ENCODE measurements at places on chromosomes 3 and 15.

- DNase-seq = no peak
Observed at GRCh38 chr3:44039006-44039405, 202.7 kb upstream of the TOPAZ1 start.

DNA sequence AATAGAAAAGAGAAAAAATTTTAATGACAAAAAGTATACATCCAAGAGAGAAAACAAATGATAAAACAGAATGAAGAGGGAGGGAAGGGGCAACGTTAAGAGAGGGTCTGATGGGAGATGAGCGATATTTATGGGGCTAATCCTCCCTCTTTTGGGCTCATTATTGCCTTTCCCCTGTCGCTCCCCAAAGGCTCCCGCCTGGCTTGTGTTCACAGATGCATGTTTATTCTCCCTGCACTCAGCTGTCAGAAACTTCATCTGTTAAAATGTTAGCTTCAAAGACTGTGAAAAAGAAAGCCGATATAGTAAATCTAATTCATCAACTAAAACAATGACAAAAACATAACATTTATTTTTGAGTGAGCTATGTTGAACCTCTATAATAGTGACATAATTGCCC, 74.3 kb downstream of the GABRB3 start:
- no peak for DNase-seq

- DNase-seq = no peak
Observed at GRCh38 chr3:169363318-169364265, 299.9 kb downstream of the MECOM start.

GRCh38 chr15:68639926-68640600, 61.3 kb downstream of the CORO2B start:
- no peak for DNase-seq

DNA sequence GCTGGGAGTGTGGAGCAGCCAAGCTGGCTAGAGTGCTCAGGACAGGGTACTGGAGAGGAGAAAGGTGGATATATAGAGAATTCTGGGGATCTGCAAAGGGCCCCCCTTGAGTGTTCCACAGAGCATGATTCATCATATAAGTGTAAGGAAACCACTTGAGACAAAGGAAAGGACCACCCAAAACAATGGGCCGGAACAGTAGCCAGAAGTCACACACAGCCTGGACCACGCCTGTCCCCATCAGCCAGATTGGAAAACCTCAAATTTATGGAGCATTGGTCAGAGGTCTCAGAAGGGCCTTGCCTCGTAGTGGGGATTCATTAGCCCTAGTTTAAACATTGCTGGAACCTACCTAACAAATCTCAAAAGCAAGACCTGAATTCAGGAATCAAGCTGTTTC, 4.9 kb upstream of the KNSTRN start:
- DNase-seq = no peak

GRCh38 chr3:64216274-64217147, 8.8 kb downstream of the PRICKLE2 start:
- no peak for DNase-seq

GRCh38 chr15:89112341-89112971, 24.2 kb downstream of the ABHD2 start:
- DNase-seq = no peak

- no peak for DNase-seq
Observed at GRCh38 chr3:52838561-52839267, 3.9 kb upstream of the MUSTN1 start.

GRCh38 chr3:24141548-24141947, 196.5 kb downstream of the NR1D2 start:
- DNase-seq = no peak

DNA sequence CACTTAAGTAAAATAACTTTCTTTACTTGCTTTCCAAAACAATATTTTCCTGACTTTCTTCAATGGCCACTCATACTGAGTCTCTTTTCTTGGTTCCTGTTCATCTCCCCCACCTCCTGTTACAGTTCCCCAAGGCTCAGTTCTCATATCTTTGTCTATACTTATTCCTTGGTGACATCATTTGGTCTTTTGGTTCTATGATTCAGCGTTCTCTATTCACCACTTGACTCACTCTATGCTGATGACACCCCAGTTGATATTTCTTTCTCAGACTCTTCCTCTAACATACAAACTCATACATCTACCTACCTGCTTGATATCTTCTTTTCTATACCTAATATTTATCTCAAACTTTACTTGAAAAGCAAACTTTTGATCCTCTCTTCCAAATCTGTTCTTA, 85.0 kb upstream of the P3H2 start:
- no peak for DNase-seq

- DNase-seq = no peak
Observed at GRCh38 chr3:64459711-64460110, 228.1 kb downstream of the ADAMTS9 start.

DNA sequence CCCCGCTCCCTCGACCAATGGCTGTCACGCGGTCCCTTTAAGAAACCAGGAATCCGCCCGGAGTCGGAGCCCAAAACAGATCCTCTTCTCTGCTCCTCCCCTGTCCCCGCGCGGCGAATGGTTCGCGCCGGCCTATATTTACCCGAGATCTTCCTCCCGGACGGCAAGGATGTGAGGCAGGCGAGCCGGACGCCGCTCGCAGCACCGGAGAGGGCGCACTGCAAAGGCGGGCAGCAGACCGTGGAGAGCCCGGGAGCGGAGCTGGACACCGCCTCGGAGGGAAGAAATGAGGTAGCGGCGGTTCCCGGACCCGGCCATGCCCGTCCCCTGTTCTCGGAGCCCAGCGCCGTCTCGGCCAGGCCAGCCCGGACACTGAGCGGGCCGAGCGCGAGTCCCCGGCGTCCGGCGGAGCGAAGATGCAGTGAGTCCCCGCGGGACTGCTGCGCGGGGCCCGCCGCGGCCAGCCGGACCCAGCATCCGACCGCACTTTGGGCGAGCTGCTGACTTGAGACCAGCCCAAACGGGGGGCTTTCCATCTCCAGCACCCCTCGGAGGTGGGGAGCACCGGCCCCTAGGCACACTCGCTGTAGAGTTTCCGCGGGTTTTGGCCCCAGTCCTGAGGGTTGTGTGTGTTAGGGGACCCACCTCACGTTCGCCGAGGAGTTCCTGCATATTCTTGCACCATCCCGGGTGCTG, at the start of gene FAM43A:
TSS of gene FAM43A (plus strand) at position 166 of the 696 bp plus-strand sequence. CDS start 944 bp downstream, outside the sequence.
- DNase-seq = peak; percentile 79

GRCh38 chr3:39814007-39814406, 4.6 kb downstream of the MYRIP start:
- no peak for DNase-seq

DNA sequence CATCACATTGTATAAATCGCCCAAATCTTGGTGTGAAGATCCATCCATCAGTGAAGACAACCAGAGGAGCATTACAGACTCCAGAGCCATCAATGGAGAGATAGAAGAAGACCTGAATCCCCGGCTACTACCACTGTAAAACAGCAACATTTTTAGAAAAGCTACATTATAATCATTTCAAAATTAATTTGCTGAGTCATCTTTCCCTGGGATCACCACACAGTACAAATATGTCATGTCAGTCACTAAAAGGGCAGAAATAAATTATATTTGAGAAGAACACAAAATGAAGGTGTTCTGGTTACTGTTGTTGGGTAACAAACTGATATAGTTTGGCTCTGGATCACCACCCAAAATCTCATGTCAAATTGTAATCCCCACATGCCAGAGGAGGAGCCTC, 218.5 kb upstream of the STT3B start:
- DNase-seq = no peak

DNA sequence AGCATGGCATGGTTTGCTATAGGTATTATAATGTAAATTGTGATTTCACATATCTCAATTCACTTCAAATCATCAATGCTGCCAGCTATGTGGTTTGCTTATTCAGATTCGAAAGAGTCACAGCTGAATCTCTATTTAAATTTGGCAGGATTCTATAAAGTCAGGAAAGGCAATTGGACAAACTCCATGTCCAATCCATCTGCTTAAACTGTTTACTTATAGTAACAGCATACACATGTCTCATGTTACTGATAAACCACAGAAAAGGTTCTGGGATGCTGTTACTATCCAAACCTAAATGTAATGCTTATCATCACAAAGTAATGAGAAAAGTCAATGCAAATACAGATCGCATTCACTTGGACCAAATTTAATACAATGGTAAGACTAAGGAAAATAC, 229.7 kb downstream of the ISL2 start:
- DNase-seq = no peak

DNA sequence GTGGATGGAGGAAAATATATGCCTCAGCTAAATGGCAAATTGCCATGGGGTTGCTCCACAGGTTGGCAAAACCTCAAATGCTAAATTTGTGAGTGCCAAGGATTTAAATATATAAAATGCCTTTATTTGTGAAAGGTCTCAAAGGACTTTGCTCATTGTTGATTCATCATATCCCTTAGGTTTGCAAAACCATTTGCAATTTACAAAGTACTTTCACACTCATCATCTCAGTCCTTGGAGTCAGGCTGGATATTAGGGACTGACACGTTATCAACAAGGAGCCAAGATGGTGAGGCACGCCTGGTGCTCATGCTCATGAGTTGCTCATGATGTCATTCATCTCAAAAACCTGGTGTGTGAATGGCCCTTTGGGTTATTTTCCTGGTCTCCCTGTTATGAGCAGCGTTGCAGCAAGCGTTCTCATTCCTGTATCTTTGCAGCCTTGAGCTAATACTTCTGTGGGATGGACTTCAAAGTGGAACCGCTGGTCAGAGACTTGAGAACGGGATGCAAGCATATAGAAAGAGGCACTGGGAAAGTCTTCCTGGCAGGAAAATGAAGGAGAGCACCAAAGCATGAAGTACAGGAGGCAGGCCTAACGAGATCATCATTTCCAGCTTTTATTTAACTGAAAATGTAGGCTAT, 66.0 kb downstream of the MYO1E start:
- no peak for DNase-seq

DNA sequence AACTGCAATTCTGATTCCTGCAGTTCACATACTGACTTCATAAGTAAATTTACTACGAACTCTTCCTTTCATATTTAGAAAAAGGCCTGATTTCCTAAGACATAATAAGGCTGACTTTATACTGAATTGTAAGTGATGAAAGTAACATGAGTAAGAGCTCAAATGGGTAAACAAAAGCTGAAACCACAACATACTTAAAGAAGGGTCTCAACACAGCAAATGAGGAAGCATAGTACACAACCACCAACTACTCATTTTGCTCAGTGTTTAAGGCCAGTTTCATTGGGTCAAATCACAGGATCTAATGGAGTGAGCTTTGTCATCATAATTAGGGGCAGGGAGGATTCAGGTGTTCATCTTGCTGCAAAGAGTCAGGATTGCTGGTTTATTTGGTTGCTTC, 81.4 kb downstream of the SETD2 start:
- DNase-seq = no peak

GRCh38 chr3:71176366-71176765, 407.2 kb downstream of the FOXP1 start:
- DNase-seq = no peak

- peak; percentile 29 for DNase-seq
Observed at GRCh38 chr15:98785807-98786621, 137.7 kb downstream of the IGF1R start.

DNA sequence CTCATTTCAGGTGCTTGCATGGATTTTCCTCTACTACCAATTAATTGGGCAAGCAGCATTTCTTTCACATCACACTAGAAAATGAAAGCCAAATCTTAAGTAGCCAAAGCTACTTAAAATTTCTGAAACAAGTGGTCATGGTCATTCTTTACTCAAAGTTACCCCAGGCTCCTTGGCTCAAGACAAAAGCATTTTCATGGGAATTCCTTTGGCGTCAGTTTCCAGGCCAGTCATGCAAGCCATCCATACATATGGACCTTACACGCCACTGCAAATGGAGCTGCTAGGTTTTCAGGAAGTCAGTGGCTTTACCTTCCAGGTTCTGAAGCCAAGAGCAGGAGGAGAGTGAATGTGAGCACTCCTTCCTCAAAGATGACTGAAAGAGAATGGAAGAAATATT, 83.7 kb upstream of the IL12A start:
- no peak for DNase-seq

Measured in activated naive CD8-positive, alpha-beta T cell treated with anti-CD3 and anti-CD28 coated beads for 36 hours (primary cell).